ENCODE measurements at places on chromosomes 3 and 15. TPM values are rescaled to one million over a fixed set of nuclear protein-coding genes. Genes with fewer than 3 reads are reported as not detected.

Gene FAM174B
- polyA plus RNA-seq = 47.9 TPM

Gene CDC25A
- polyA plus RNA-seq = 0.94 TPM

Gene NR2E3
- 1.5 TPM for polyA plus RNA-seq

Gene STRIT1
- polyA plus RNA-seq = not detected

Gene CXCR6
- polyA plus RNA-seq = not detected

Measured in Purkinje cell (primary cell).